Kidney (tissue), 22 donors: ENCODE measurements at places on chromosomes 3 and 15. TPM values are rescaled to one million over a fixed set of nuclear protein-coding genes. Genes with fewer than 3 reads are reported as not detected.

DNA sequence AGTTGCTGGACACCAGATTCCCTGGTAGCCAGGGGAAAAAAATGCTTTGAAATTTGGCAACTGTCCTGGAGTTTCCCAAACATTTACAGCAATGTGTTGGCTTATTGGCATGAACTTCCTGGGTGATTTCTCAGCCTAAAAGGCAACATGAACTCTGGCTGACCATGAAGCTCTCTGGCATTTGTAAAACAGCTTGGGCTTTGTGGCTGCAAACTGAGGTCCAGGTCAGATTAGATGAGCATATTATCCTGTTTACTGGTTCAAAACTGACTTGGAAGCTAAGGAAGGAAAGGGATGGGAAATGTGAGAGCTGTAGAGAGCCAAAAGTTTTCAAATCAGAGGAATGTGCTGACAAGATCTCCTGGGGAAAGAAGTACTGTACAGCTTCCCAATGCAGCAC, 139.0 kb downstream of the P3H2 start:
- no peaks in the 10 kb centered on the region for H3K27me3 ChIP-seq
- peaks cover 8% of the 10 kb centered on the region for H3K4me1 ChIP-seq
- H3K36me3 ChIP-seq = no peaks in the 10 kb centered on the region
- DNase-seq = no peak
- H3K4me3 ChIP-seq = no peak overlapping the region

DNA sequence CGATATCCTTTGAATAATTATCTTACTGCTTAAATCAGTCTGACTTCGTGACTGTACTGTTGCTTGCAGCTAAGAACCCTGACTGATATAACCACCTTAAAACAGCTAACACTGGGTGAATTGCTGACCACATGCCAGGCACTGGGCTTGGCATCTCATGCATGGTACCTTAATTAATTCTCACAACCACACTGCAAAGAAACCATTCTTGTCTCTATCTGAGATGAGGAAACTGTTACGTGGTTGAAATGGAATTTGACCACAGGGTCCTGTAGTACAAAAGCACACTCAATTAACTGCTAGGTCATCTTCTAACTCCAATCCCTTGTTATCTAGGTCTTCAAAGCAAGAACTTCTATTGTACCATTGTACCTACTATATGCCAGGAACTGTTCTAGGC, 92.7 kb upstream of the PRICKLE2 start:
- H3K27me3 ChIP-seq = no peaks in the 10 kb centered on the region
- DNase-seq = no peak
- no peak overlapping the region for H3K27ac ChIP-seq
- no peaks in the 10 kb centered on the region for H3K4me1 ChIP-seq
- H3K4me3 ChIP-seq = no peak overlapping the region

HRH1 gene
- total RNA-seq = 32.3 TPM

DUOXA2 gene
- total RNA-seq = not detected

TUSC7 gene
- total RNA-seq = not detected

KLHDC8B gene
- total RNA-seq = 23.4 TPM
